ENCODE measurements at places on chromosomes 16 and 17. TPM values are rescaled to one million over a fixed set of nuclear protein-coding genes. Genes with fewer than 3 reads are reported as not detected.
A peak's percentile ranks its signal among the peaks of the same experiment; 100 is the strongest.

- H3K4me3 ChIP-seq, result no peak overlapping the region
- no peaks in the 10 kb centered on the region for H3K27me3 ChIP-seq
- no peak overlapping the region for H3K27ac ChIP-seq
Observed at GRCh38 chr16:90028985-90029384, 9.7 kb upstream of the DBNDD1 start.

GRCh38 chr16:85617948-85618347 is 4.8 kb downstream of the GSE1 start:
- no peak for DNase-seq
- H3K4me1 ChIP-seq, result peaks cover 17% of the 10 kb centered on the region
- H3K4me3 ChIP-seq, result no peak overlapping the region
- H3K27ac ChIP-seq, result no peak overlapping the region
- no peaks in the 10 kb centered on the region for H3K36me3 ChIP-seq
- no peaks in the 10 kb centered on the region for H3K27me3 ChIP-seq

DNA sequence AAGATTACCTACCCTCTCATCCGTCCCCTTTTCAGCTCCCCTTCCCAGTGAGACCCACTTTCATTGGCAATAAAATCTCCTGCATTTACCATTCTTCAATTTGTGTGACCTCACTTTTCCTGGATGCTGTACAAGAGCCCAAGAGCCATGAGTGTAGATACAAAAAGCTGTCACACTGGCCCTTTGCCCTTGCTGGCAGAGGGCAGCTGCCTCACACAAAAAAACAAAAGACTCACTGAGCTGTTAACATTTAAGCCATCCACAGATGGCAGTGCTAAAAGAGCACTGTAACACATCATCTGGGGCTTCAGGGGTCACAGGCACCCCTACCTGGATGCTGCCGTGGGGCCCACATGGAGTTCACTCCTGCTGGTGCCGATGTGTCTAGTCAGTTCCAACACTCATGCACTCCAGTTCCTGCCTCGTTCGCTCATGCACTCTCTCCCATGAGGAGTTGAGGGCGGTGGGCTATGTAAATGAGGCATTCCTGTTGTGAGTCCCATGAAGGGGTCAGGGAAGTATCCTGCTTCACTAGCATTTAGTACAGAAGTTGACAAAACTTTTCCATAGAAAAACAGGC is 123.1 kb downstream of the CA10 start:
- H3K4me1 ChIP-seq, result no peaks in the 10 kb centered on the region
- H3K27me3 ChIP-seq, result no peaks in the 10 kb centered on the region
- no peaks in the 10 kb centered on the region for H3K36me3 ChIP-seq
- DNase-seq, result no peak
- H3K4me3 ChIP-seq, result no peak overlapping the region

GRCh38 chr17:75922963-75923874 is 17.6 kb downstream of the FBF1 start:
- no peaks in the 10 kb centered on the region for H3K4me1 ChIP-seq
- no peak overlapping the region for H3K4me3 ChIP-seq
- DNase-seq, result peak; percentile 55
- peaks cover 16% of the 10 kb centered on the region for H3K36me3 ChIP-seq

The TNFRSF13B gene
- total RNA-seq, result not detected
